ENCODE measurements at places on chromosomes 1 and 21.

DNA sequence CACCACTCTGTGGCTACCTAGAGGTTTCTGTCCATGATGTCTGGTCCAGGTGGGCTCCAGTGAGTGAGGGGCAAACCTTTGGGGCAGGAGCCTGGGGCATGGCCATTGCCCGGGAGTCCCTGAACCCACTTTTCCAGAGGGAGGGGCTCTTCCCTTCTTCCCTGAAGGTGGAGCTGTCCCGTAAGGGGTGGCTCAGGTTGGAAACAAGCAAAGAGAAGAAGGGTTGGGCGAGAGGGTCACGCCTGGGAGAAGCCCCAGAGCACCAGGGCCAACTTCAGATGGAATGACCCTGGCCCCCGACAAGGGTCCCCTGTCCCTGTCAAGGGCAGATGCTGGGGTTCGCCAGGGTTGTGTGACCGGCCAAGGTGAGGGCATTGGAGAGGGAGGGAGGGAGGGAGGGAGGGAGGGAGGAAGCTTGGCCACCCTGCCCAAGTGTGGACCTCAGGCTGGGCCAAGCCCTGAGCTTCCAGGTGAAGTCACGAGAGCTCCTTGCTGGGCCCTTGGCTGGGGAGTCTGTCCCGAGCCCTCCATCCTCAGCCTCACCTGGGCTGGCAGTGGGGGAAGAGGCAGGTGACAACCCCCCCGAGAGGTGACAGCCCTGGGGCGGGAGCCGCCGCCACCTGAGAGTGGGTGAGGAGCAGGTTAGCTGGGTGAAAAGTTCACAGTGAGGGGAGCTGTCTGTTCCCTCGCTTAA is 69.6 kb downstream of the DHRS3 start:
- no peak for DNase-seq

DNA sequence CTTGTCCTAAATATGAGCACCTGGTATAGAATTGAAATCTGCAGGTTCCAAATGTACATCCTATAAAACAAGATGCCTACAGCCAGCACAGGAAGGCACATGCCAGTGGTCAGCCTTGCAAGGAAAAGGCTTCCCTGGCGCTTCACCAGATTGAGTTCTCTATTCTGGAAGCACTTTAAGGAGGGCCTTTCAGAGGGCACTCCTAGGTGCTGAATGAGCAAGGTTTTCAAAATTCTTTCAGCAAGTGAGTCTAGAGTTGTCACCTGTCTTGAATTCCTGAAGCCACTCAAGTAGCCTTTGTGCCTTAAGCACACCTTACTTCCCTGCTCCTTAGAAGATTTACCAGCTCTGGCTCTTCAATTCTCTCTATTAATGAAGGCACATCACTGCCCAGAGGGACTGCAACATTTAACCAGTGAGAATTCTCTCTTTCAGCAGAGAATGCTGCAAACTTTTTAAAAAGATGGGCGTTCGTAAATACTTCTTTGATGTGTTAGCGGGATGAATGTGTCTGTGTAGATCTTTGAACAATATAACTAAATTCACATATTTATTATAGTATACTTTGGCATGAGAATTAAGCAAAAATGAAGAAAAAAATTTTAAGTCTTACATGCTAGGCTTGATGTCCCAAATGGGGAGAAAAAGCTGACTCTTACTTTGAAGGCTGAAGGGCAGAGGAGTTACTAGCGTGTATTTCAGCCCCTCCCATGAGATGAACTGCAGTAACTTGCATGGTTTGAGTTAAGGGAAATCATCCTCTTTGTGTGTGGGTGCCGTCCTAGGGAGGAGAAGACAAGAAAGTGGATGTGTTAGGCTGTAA is 162.0 kb downstream of the NTPCR start:
- peak; percentile 80 for DNase-seq

- DNase-seq = no peak
Measured at GRCh38 chr1:181784039-181784683, 277.4 kb downstream of the ZNF648 start.

DNA sequence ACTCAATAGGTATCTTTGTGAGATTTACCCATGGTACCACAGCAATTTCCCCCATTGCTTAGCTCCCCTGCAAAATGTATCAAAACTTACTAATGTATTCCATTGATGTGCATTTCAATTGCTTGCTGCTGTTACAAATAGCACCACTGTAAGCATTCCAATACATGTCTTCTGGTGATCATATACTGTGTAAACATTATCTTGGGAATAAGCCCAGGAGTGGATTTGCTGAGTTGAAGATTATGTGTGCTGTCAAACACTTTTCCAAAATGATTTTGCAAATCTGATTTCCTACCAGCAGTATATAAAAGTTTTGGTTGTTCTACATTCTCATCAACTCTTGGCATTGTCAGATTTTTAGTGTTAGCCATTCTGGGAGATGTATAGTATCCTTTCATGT is 141.0 kb upstream of the KCTD3 start:
- no peak for DNase-seq

GRCh38 chr1:150568594-150568966 is 10.8 kb downstream of the MCL1 start:
- no peak for DNase-seq

DNA sequence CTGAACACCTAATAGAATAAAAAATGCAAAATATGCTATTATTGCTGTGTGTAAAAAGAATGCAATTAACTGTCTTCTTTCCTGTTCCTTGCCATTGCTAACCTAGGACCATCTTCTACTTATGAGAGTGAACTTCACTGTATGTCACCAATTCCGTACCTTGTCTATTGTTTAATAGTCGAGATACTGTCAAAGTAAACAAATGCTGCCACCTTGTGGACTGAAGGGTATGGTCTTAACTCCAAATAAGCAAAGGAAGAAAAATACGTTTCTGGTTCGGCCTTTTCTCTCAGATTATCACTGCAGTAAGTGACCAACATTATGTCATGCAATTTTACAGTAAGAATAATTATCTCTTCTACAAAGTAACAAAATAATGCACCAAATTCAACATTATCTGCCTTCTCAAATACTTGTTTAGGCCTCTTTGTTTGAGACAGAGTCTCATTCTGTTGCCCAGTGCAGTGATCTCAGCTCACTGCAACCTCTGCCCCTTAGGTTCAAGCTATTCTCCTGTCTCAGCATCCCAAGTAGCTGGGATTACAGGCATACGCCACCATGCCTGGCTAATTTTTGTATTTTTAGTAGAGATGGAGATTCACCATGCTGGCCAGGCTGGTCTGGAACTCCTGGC is 133.4 kb downstream of the COP1 start:
- no peak for DNase-seq

DNA sequence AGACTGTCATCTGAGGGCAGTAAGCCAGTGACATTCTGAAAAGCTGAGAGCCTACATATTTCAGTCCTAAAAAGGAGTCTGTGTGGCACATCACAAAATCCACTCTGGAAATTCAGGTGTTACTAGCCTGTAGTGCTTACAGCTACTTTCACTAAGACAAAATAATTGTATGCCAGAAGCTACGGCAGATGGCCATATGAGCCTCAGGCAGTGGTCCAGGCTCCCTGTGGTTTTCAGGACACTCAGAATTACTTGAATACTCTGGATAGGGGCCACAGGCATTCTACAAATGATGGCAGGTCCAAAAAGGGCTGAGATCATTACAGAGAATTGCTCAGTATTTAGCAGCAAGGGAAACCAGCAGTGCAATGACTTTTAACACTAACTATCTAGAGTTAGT is 527.1 kb downstream of the MRPL39 start:
- no peak for DNase-seq

GRCh38 chr1:207944571-207944970 is 33.6 kb upstream of the CD34 start:
- no peak for DNase-seq

Data from upper lobe of left lung (tissue), 6 donors.